ENCODE measurements at places on chromosomes 6 and 20. TPM values are rescaled to one million over a fixed set of nuclear protein-coding genes. Genes with fewer than 3 reads are reported as not detected.
A peak's percentile ranks its signal among the peaks of the same experiment; 100 is the strongest.

- DNase-seq: no peak
Observed at GRCh38 chr6:2890976-2891767, 11.9 kb downstream of the SERPINB9 start.

- DNase-seq: no peak
Observed at GRCh38 chr20:62088258-62089127, 22.8 kb upstream of the TAF4 start.

- DNase-seq: no peak
Observed at GRCh38 chr20:49297605-49298530, 20.0 kb upstream of the ZNFX1 start.

Gene TREML2
- total RNA-seq: 1.2 TPM

- DNase-seq: no peak
Observed at GRCh38 chr6:87617405-87617804, 27.5 kb downstream of the ORC3 start.

- DNase-seq: no peak
Observed at GRCh38 chr6:30683183-30683979, 3.1 kb downstream of the PPP1R18 start.

DNA sequence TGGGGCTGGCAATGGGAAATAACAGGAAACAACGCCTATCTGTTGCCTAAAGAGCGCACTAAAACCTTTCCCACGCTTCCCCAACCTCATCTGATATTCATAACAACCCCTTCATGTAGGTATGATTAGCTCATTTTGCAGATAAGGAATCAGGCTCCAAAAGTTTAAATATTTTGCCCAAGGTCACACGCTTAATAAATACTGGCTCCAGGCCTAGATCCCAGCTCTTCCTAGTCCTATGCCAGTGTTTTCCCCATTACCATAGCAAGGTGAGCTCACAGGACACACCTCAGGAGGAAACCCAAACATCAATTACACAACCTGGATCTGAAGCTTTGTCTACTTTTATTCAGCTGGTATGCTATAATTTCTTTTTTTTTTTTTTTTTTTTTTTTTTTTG, 19.6 kb downstream of the MBOAT1 start:
- no peak for DNase-seq

Gene FAXC
- not detected for total RNA-seq

- DNase-seq: peak; percentile 54
Observed at GRCh38 chr20:4607287-4607713, 114.4 kb upstream of the PRND start.

GRCh38 chr20:63009045-63009961, 2.5 kb upstream of the BHLHE23 start:
- peak; percentile 78 for DNase-seq

Gene SMLR1
- total RNA-seq: not detected

GRCh38 chr6:2658788-2659187, 91.9 kb downstream of the MYLK4 start:
- no peak for DNase-seq

DNA sequence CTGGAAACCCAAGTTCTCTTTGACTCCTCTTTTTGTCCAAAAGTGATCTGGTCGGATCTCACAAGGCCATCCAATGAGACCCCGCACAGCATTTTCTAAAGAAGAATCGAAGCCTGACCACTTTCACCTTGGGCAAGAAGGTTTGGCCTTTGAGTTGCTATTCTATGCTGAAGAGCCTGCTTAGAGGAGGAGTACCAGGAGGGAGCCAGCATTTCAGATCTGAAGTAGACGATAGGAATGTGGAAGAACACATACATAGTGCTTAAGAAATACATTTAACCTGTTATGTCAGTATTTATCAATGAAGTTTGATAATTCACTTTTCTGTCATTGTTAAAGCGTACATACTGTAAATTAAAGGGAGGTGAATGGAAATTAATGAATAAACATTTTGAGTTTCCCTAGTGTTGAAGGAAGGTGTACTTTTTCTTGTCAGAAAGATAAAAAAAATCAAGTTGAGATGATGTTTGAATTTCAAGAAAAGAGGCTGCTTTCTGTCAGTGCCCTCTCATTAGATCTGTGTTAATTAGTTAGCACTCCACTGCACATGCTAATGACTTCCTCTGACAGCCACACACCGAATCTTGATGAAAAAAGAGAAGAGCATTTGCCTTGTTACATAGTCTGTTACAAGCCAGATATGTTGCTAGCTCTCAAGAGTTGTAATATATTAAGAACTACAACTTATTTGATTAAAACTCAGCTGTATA, 10.9 kb upstream of the TDRD6 start:
- no peak for DNase-seq

- DNase-seq: no peak
Observed at GRCh38 chr6:85561750-85562357, 31.8 kb downstream of the SNX14 start.

Gene ARFGEF3
- 0.09 TPM for total RNA-seq

- no peak for DNase-seq
Observed at GRCh38 chr6:167558246-167559177, 233.6 kb downstream of the TTLL2 start.

Gene ERVFRD-1
- total RNA-seq: not detected

- DNase-seq: no peak
Observed at GRCh38 chr6:17269840-17270239, 11.3 kb upstream of the RBM24 start.

- no peak for DNase-seq
Observed at GRCh38 chr20:58208944-58209343, 19.5 kb downstream of the ANKRD60 start.

Gene STAU1
- 77.6 TPM for total RNA-seq

Gene ANKRD66
- total RNA-seq: not detected

DNA sequence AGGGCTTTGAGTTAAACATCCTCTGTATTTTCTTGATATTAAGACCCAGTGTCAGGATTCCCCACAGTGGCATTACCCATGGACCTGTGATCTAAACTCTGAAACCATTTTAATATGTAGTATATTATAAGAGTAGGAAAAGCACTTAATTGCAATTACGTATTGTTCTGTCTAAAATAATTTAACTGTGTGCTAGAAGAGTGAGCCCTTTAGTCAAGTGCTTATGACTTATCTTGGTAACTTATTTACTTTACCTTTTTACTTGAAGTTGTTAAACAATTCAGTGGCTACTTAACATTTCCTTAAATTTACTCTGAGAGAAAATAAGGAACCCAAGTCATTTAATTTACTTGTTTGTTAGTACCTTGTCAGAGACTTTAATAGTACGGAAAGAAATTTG, 173.6 kb downstream of the CDKAL1 start:
- DNase-seq: no peak
